ENCODE measurements at places on chromosomes 6 and 20. TPM values are rescaled to one million over a fixed set of nuclear protein-coding genes. Genes with fewer than 3 reads are reported as not detected.

GRCh38 chr20:53580376-53581111, 13.1 kb downstream of the ZNF217 start:
- DNase-seq: no peak

DNA sequence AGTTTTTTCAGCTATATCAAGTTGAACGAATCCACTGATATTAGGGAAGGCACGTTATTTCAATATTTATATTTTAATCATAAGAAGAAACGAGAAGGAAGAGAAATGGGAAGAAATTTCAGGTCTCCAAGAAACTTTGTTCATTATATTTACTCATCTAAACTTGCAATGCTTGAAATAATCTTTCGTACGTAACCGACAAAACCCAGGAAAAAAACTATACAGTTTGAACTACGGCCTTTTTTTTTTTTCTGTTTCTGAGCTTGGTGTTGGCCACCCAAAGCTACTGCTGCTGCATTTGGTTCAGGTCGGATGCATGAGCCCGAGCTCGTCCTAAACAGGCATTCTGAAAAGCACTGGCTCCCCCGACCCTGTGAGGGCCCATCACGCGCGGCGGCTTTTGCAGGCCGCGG, 548 bp downstream of the PERP start:
- DNase-seq: peak; percentile 11

DNA sequence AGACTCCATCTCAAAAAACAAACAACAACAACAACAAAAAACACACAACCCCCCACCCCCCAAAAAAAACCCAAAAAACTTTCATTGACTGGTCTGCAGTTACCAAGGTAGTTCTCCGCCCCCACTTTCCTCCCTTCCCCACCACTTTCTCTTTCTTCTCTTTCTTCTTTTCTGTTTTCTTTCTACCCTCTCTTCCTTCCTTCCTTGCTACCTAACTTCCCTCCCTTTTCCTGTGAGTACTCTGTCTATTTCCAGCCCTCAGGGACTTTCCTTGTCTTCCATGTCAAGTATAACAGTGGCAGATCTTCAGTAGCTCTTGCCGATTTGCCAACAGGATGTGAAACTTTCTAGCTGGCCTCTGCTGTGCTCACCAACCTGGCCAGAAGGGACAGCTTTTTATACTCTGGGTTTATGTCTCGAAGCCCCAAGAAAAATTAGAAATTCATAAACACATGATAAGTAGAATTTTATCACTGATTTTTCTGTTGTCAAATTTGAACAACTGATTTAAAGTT, 399.5 kb downstream of the QKI start:
- DNase-seq: no peak

GRCh38 chr6:167056370-167056769, 57.2 kb downstream of the CEP43 start:
- no peak for DNase-seq

GRCh38 chr6:63509652-63510352, 62.5 kb upstream of the LOC128125822 start:
- peak; percentile 55 for DNase-seq

DNA sequence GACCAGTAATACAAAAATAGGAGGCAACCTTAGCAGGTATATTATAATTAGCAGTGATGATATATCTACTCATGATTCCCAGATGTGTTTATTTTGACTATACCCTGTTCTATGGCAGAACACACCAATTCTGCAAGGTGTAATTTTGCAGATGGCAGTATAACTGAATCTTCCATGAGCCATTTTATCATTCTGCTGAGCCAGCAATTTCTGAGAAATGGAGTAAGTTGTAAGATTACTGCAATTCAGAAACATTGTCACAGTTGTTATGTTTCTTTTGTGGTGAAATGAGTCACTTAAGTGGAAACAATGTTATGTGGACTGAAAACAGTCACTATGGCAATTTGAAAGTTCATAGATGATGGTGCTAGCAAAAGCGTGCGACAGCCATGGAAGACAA, 63.7 kb upstream of the RIMS1 start:
- no peak for DNase-seq

- DNase-seq: no peak
Observed at GRCh38 chr6:116066789-116067188, 6.1 kb upstream of the FRK start.

DNA sequence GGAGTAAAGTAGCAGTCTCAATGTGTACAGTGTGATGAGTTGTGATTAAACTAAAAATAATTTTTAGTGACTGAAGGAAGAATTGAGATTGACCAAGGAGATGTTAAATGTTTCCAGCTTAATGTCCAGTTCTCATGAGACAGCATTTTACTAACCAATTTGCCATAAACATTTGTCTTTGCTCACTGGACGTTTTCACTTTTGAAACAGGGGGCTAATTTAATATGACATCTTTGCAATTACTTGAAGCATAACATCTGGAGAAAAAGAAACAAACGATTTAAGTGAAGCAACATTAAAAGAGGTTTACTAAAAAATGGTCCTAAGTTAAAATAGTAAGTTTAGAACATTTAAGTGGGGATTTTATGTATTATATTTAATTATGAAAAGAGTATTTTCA, 443.8 kb downstream of the BCKDHB start:
- DNase-seq: peak; percentile 54

DNA sequence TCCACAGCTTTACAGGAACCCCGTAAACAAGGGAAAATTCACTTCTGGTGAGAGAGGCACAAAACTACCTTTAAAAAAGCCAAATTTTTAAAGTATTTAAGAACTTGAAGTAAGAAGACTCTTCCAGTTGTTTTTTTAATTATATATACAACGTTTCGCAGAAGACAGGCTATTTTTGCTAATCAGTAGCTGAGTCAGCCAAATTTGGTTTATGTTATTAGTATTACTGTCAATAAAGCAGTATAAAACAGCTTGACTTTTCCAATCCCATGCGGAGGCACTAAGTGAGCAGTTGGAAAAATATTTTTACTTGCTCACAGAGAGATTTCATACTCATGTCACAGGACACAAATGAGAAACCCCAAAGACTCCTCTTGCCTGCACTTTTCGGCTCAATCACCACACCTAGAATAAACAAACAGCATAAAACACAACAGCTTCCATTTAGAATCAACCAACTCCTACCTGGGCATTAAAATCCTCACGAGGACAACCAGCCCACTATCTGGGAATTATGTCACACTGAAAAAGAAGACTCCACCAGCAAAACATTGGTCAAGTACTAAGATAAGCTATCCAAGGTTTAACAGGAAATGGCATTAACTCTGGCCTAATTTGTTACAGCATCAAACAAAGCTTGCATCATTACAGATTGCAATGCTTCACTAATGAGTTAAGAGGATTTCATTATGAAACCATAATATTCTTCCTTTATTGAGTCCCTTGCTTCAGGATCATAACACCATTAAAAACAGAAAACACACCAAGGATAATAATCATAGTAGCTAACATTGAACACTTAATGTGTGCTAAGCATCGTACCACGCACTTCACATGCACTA, 26.3 kb downstream of the ELOVL5 start:
- no peak for DNase-seq

DNA sequence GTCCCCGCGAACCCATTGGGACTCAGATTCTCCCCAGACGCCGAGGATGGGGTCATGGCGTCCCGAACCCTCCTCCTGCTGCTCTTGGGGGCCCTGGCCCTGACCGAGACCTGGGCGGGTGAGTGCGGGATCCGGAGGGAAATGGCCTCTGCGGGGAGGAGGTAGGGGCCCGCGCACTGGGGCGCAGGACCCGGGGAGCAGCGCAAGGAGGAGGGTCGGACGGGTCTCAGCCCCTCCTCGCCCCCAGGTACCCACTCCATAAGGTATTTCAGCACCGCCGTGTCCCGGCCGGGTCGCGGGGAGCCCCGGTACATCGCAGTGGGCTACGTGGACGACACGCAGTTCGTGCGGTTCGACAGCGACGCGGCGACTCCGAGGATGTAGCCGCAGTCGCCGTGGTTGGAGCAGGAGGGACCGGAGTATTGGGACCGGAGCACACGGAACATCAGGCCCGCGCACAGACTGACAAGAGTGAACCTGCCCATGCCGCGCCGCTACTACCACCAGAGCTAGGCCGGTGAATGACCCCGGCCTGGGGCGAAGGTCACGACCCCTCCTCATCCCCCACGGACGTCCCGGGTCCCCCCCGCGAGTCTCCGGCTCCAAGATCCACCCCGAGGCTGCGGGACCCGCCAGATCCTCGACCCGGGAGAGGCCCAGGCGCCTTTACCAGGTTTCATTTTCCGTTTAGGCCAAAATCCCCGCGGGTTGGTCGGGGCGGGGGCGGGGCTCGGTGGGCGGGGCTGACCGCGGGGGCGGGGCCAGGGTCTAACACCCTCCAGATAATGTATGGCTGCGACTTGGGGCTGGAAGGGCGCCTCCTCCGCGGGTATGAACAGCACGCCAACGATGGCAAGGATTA, 15.7 kb upstream of the HLA-A start:
- peak; percentile 77 for DNase-seq

DNA sequence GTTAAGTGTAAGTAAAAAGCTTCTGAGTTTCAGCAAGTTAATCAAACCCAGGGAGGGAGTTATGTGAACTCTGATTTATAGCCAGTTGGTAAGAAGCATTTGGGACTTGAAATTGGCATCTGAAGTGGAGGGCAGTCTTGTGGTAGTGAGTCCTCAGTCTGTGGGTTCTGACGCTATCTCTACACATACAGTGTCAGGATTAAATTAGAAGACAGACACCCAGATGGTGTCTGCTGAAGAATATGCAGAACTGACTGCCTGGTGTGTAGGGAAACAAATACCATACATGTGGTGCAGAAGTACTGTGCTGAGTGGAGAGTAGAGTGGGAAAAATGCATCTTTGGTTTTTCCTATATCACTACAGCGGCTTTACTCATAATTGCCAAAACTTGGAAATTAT, 43.5 kb upstream of the PLN start:
- DNase-seq: no peak

DNA sequence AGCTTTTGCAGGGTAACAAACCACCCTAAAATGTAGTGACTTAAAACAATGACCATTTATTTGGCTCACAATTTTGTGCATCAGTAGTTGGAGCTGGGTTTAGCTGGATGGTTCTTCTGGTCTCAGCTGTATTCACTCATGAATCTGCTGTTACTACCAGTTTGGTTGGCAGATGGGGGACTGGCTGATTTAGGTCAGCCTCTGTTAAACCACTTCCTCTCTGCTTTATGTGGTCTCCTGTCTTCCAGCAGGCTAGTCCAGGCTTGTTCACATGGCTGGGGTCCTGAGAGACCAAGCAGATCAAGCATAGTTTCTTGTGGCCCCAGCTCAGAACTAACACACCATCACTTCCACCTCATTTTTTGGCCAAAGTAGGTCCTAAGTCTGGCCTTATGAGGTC, 67.2 kb upstream of the LAMP5 start:
- DNase-seq: no peak

GRCh38 chr6:136719280-136720044, 72.8 kb downstream of the MAP3K5 start:
- no peak for DNase-seq

GRCh38 chr20:57761413-57761734, 51.6 kb upstream of the PMEPA1 start:
- DNase-seq: no peak

DNA sequence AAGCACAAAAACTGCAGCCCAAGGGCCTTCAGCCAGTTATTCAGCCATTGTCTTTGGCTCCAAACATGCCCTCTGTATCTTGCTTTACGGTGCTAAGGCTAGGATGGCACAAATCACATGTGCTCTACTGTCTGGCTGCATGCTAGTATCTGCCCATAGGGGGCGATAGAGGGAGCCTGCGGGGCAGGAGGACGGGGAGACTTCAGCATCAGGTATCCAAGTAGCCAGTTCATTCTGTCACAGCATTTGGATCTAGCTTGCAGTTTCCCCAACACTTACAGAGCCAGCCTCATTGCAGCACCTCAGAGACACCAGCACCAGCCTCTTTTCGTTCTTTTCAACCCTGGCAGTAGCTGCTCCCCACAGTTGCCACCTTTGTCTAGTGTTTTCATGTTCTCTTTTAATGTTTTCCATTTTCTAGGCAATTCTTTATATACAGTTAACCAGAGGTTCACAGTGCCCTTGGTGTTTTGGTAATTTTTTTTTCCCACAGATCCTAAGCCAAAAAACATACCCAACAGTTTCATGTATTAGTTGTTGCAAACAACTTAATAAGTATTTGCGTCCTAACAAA, 705.9 kb downstream of the PTPRT start:
- DNase-seq: no peak

- no peak for DNase-seq
Observed at GRCh38 chr6:81708113-81708699, 44.3 kb downstream of the TENT5A start.

DNA sequence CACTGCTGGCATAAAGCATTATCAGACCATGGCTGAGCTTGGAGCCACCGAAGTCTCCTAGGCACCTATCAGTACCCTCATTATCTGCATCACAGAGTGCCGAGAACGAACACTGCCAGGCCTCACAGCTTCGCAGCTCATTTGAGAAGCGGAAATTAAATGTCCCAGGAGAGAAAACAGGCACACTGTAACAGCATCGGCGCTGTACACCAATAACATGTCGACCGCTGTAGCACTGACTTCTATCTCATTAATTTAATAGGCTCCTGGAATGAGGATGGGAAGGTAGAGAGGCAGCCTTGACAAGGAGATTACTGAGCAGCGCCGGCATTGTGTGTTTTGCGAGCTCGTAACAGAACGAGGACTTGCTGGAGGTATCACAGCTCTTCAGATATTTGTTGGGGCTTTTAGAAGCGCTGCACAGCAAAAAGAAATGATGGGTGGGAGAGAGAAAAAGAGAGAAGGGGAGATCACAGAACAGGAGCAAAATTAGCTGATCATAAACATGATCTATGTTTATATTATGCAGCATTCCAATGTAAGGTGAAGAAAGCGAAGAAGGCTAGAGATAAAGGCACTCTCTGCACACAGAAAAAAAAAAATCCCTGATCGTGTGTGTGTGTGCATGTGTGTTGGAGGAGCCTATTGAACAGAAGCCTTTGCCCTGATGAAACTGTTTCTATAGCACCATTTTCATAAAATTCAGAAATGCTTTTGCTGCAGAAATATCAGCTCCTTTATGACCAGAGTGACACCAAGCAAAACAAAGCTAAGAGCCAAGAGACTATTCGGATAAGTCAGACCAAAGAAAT, 29.2 kb downstream of the ID4 start:
- DNase-seq: no peak

DNA sequence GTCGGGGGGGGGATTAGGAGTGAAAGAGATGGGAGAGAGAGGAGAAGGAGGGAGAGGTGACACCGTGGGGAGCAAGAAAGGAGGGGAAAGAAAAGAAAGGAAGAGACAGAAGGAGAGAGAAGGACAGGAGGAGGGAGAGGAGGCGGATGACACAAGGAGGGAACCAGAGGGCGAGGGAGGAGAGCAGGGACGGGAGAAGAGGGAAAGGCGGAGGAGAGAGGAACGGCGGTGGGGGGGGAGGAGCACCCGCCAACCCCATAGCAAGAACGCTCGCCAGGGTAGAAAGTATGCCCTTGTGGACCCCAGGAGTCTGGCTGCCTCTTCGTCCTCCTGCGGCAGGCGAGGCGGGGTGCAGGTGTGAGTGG, 4.5 kb upstream of the INSM1 start:
- DNase-seq: no peak

Gene VIP
- 3.5 TPM for polyA plus RNA-seq

Gene NNAT
- polyA plus RNA-seq: 44.2 TPM

Gene COL20A1
- 0.73 TPM for polyA plus RNA-seq

Gene SLA2
- polyA plus RNA-seq: 1.2 TPM

Gene WFDC5
- not detected for polyA plus RNA-seq

Gene GTF3C6
- polyA plus RNA-seq: 70.2 TPM

Gene FABP7
- polyA plus RNA-seq: 5.9 TPM

Gene CGA
- polyA plus RNA-seq: not detected

Gene ZBTB46
- 11.7 TPM for polyA plus RNA-seq

Gene ZNF311
- polyA plus RNA-seq: 7.9 TPM

Gene KCNK17
- polyA plus RNA-seq: 14.8 TPM

Gene NAA20
- polyA plus RNA-seq: 67.2 TPM

Gene SLC17A2
- polyA plus RNA-seq: not detected

Measured in right lung (tissue), 10 donors.